ENCODE measurements at places on chromosomes 1 and 21.

- no peak for DNase-seq
- no peaks in the 10 kb centered on the region for H3K4me1 ChIP-seq
- H3K27ac ChIP-seq, result no peak overlapping the region
- no peaks in the 10 kb centered on the region for H3K36me3 ChIP-seq
- H3K27me3 ChIP-seq, result peaks cover 26% of the 10 kb centered on the region
These were observed 6.2 kb upstream of the GPR89A start for GRCh38 chr1:145601593-145601992.

- H3K36me3 ChIP-seq, result no peaks in the 10 kb centered on the region
- H3K27ac ChIP-seq, result no peak overlapping the region
- no peaks in the 10 kb centered on the region for H3K27me3 ChIP-seq
- H3K4me1 ChIP-seq, result peaks cover 14% of the 10 kb centered on the region
- DNase-seq, result no peak
These were observed 8.4 kb upstream of the UBE2U start for GRCh38 chr1:64195081-64195395.

DNA sequence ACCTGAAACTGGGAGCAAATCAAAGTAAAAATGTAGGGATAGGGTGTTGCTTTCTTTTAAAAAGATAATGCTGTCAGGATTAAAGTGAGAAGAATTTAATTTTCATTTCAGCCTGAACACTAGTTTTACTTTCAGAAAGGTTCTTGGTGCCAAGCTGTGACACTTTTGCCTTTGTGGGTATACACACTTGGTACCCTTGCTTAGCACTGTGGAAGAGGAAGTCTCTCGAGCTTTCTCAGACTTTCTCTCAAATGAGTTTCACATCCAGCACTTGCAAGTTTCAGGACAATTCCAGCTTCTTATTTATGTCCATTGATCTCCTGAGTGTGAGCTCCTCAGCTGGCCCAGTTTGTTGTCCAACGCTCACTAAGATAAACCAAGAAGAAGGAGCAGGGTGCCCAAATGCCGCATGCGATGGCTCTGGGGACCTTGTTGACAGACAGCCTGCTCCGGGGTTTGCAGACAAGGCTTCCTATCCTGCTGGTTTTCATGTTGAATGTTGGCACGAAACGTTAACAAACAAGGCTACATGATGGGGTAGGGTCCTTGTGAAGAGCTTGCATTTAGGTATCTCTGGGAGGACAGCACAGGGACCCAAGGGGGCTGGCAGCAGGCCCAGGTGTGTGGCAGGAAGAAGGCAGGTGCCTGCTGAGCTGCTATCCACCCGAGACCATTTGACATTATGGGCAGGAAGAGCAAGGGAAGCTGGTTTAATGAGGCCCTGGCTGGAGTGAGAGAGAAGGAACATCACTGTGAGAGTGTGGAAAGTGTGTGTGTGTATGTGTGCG, 79.7 kb downstream of the POFUT2 start:
- H3K27ac ChIP-seq, result no peak overlapping the region
- H3K27me3 ChIP-seq, result no peaks in the 10 kb centered on the region
- no peak for DNase-seq
- H3K4me3 ChIP-seq, result no peak overlapping the region
- peaks cover 74% of the 10 kb centered on the region for H3K36me3 ChIP-seq

- peak overlapping the region; percentile 90 for H3K4me3 ChIP-seq
- H3K27me3 ChIP-seq, result no peaks in the 10 kb centered on the region
- no peaks in the 10 kb centered on the region for H3K36me3 ChIP-seq
- H3K4me1 ChIP-seq, result peaks cover 55% of the 10 kb centered on the region
- peak overlapping the region; percentile 92 for H3K27ac ChIP-seq
These were observed 687 bp upstream of the SEMA6C start for GRCh38 chr1:151147132-151147503.

DNA sequence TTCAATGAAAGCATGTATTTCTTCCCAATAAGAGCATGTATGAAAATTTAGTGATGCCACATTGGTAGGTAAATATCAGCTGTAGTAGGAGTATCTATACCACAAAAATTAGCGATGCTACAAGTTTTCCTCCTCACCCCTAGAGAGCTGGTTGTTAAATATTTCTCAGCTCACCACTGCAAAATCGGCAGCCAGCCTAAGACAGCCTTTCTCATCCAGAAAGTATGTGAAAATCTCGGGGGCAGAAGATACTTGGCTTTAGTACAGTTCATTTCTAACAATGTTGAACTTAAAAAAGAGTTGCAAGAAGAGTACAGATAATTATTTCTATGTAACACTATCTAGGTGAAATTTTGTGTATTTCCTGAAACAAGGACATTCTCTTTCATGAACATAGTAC, 235.4 kb downstream of the TPR start:
- H3K27me3 ChIP-seq, result no peaks in the 10 kb centered on the region
- H3K36me3 ChIP-seq, result peaks cover 14% of the 10 kb centered on the region
- H3K4me3 ChIP-seq, result no peak overlapping the region
- H3K27ac ChIP-seq, result no peak overlapping the region

GRCh38 chr1:7436056-7437005, 334.8 kb upstream of the VAMP3 start:
- H3K27me3 ChIP-seq, result no peaks in the 10 kb centered on the region
- no peak for DNase-seq
- no peak overlapping the region for H3K4me3 ChIP-seq
- H3K27ac ChIP-seq, result no peak overlapping the region
- no peaks in the 10 kb centered on the region for H3K4me1 ChIP-seq

GRCh38 chr1:156926175-156926574, 5.7 kb downstream of the LRRC71 start:
- no peak overlapping the region for H3K27ac ChIP-seq
- H3K36me3 ChIP-seq, result no peaks in the 10 kb centered on the region
- peaks cover 83% of the 10 kb centered on the region for H3K27me3 ChIP-seq
- H3K4me1 ChIP-seq, result peaks cover 26% of the 10 kb centered on the region
- DNase-seq, result peak; percentile 50
- H3K4me3 ChIP-seq, result no peak overlapping the region

GRCh38 chr1:246067432-246068216, 439.5 kb downstream of the SMYD3 start:
- DNase-seq, result no peak
- H3K4me1 ChIP-seq, result peaks cover 6% of the 10 kb centered on the region
- no peak overlapping the region for H3K27ac ChIP-seq
- H3K4me3 ChIP-seq, result no peak overlapping the region
- no peaks in the 10 kb centered on the region for H3K27me3 ChIP-seq
- no peaks in the 10 kb centered on the region for H3K36me3 ChIP-seq

DNA sequence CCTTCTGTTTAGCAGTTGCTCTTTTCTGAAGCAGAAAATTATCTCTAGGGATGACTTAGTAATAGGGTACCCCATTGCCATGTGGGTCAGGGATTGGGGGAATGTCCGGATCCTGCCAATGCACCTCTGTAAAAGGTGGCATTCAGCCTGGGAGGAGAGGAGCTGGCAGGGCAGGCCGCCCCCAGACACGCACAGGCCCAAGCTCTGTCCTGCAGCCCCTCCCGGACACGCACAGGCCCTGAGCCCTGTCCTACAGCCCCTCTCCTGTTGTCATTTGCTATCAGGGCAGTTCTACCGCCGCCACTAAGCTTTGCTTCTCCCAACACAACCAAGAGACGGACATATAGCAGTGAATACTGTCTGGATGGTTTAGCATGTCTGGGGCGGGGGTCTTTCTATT, 219.1 kb downstream of the SDCCAG8 start:
- H3K4me1 ChIP-seq, result peaks cover 17% of the 10 kb centered on the region
- no peaks in the 10 kb centered on the region for H3K36me3 ChIP-seq
- H3K27ac ChIP-seq, result no peak overlapping the region
- H3K27me3 ChIP-seq, result no peaks in the 10 kb centered on the region
- H3K4me3 ChIP-seq, result no peak overlapping the region

DNA sequence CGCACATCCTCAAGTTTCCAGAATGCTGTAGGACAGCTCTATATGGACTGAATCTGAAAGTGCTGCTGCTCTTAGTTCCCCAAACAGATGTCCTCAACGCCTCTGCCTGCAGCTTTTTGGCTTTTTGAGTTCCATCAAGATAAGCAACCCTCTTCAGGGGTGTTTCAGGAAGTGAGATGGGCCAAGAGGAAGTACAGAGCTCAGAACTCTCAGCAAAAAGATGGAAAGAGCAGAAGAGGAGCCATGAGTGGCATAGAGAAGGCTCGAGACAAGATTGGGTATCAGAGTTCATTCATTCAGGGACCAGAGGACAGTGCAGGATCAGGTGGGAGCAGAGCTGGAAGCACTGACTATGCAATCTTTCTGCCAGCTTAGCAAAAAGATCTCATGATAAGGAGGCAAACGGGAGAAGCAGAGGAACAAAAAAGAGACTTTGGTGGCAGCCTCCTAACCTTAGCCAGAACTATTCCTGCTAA, at the start of the genes ADORA3 and TMIGD3:
Gene ADORA3 (minus strand): TSS at position 49 of the 476 bp plus-strand sequence. CDS start 279 bp downstream, outside the sequence.
Gene TMIGD3 (minus strand): TSS at position 49 of the 476 bp plus-strand sequence. CDS start 279 bp downstream, outside the sequence.
- no peaks in the 10 kb centered on the region for H3K36me3 ChIP-seq
- peak within 1 kb of the TSS; percentile 33 for H3K4me3 ChIP-seq
- no peaks in the 10 kb centered on the region for H3K27me3 ChIP-seq
- H3K4me1 ChIP-seq, result peaks cover 22% of the 10 kb centered on the region

GRCh38 chr1:165666152-165666825, 32.1 kb downstream of the ALDH9A1 start:
- H3K4me1 ChIP-seq, result peaks cover 15% of the 10 kb centered on the region
- H3K27me3 ChIP-seq, result no peaks in the 10 kb centered on the region
- H3K36me3 ChIP-seq, result peaks cover 74% of the 10 kb centered on the region
- no peak overlapping the region for H3K4me3 ChIP-seq
- no peak overlapping the region for H3K27ac ChIP-seq
- DNase-seq, result no peak

Data from left ventricle myocardium inferior (tissue), 1 donor.